ENCODE measurements at places on chromosomes 6 and 20.

DNA sequence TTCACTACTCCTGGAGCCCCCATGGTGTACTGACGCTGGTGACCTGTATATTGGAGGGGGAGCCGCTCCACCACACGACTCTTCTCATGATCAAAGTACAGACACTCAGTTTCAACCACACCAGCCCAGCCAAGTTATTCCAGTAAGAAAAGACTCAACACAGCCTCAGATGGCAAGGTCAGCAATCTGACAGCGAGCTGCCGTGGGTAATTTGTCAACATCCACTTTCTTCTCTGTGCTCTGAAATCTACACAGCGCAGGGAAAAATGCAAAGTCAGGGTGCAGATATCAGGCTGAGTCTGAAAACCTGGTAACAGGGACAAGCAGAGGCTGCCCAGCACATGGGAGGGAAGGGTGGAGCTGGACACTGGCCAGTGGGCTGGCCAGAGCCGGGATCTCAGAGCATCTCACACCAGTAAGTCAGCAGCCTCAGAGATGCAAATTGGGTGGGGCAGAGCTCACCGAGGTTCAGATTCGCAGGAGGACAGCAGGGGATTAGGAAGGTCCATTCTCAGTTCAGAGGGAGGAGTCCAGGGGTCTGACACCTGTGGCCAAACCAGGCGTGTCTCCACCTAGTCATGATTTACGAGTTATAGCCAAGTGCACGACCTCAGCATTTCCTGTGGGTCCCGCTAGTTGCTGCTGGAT lies 44.5 kb upstream of the RPS6KA2 start:
- no peak for DNase-seq

DNA sequence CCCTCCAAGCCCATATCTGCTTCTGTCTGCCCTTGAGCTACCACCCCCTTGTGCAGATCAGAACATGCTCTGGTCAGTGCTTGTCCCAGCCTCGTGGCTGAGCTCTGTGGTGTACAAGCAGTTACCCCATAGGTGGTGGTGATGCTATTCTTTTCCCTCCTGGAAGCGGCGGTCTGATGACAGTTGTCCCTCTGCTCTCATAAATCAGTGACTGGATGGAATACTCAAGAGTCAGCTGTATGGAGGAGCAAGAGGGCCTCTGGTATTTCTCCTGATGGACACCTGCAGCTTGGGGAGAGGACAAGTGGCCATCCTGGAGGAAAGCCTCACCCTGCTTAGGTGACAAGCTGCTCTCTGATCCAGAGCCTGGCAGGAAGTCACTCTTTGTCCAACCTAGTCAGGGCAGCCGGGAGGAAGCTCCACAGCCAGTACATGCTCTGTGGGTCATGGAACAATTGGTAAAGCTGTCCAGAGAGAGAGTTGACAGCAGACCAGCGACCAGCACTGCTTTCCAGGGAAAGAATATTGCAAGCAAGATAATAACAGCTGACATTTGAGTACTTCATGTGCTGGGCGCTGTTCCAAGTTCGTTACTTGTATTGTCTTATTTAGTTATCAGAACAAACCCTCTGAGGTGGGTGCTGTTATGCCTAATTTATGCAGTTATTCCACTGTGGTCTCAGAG lies 47.1 kb downstream of the SCAND1 start:
- DNase-seq: no peak

DNA sequence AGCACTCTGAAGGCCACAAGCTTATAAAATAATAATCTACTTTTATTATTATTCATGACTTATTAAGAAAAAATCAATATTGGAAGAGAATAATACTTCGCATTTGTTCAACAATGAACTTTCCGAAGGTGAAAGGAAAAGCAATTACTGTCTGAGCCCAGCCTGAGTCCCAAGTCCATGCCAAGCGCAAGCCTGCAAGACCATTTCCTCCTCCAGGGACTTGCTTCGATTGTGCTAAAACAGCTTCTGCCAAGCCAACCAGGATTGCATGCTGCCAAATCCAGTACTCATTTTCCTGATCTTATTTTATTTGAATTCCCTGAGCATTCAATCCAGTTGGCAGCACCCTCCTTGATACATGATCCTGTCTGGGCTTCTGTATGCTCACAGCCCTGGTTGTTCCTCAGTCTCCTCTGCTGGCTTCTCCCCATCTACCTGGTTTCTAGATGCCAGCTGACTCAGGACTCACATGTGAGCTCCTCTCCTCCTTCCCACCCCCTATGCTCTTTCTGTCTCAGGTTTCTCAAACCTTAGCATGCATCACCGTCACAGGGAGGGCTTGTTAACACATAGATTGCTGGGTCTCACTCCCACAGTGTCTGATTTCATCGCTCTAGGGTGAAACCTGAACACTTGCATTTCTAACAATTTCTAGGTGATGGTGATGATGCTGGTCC lies 55.9 kb upstream of the PSMF1 start:
- no peak for DNase-seq

DNA sequence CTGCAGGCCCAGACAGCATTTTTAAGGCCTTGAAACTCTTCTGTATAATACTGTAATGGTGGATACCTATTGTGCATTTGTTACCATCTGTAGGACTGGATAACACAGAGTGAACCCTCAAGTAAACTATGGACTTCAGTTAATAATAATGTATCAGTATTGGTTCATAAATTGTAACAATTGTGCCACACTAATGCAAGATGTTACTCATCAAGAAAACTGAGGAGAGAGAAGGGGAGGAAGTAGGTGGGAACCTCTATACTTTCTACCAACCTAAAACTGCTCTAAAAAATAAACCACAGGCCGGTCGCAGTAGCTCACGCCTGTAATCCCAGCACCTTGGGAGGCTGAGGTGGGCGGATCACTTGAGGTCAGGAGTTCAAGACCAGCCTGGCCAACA lies 10.8 kb downstream of the MAPK13 start:
- DNase-seq: no peak

DNA sequence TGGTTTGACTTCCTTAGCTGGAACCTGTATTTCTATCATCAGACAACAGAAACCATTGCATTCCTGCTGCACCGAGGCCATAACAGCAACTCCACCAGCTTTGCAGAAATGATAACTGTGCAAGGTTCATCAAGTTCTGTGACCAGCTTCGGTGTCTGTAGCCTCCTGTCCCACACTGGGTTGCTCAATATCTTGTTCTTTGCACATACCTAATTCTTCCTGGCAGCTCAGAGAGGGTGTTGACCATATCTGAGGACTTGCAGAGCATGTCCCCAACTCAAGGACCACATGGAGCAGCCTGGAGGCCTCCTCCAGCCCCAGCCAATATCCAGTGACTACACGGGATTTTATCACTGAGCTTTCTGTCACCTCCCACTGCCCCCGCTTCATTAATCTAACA lies 59.3 kb upstream of the SCAF8 start:
- no peak for DNase-seq
